Activated naive CD4-positive, alpha-beta T cell treated with anti-CD3 and anti-CD28 coated beads, Interleukin-2, amount 50 U/mL, for 16 hours (primary cell): ENCODE measurements at places on chromosomes 11 and 22.

- no peak for DNase-seq
Observed at GRCh38 chr22:38694940-38695339, 5.8 kb downstream of the JOSD1 start.

- DNase-seq: no peak
Observed at GRCh38 chr11:61706452-61707400, 26.5 kb downstream of the DAGLA start.

- DNase-seq: no peak
Observed at GRCh38 chr11:135001581-135001980, 589.5 kb upstream of the B3GAT1 start.

DNA sequence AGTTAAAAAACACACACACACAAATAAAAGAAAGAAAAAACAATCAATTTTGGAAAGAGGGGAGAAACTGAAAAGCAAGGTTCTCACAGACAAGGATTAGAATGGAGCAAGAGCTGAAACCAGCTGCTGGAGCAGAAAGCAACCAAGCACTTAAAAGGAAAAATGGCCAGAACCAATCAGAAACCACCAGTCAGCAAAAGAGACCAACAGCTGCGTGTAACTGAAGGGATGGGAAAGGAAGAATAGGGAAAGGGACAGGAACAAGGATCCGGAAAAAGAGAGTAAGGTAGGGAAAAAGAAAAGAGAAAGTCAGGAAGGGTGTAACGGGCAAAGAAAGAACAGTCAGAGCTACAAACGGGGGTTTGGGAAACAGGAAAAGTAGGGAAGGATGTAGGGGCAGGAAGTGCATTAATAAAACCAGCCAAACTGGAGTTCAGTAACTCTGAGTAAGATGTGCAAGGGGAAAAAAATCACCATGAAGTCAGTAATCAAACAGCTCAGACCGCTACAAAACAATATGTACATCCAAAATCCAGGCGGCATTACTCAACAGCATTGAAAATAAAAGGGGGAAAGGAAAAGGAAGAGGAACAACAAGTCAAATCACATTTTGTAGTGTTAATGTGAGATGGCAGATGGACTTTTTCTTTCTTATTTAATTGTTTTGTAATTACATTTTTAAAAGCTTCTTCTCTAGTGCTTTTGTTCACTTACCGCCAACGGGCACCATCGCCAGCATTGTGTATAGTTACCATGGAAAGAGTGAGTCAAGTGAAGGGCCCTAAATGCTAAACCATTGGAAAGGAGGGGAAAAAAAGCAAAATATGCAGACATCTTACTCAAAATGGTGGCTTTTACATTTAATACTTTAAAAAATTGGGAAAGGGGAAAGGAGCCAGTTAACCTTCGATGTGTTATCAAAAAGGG is 49.2 kb downstream of the APOL5 start:
- DNase-seq: no peak

DNA sequence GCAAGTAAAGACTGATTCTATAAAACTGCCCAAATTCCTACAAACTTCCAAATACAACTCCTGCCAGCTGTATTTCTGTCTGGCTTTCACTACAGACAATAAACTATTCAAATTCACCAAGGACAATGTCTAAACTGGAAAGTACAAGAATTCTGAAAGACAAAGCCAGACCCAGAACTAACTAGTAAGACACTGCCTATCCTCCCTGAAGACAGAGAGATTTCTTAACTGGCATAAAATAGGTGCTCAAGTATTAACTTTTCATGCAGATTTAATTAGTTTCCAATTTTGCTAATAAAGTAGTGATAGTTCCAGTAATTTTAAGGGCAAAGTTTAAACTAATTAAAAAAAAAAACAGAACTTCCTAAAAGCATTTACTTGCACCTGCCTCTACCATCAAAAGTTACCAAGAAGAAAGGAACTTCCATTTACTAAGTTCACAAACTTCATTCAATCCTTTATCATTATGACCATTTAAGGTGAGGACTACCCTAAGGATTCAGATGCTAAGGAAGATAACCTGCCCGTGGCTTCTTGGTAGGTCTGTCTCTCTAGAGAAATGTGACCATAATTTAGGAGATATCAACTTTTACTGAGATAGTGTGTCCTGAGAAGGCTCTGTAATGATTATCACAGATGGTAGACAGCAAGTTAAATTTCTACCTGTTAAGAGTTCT is 45.2 kb downstream of the CELF1 start:
- DNase-seq: no peak

- peak; percentile 27 for DNase-seq
Observed at GRCh38 chr22:32644252-32645100, 157.0 kb upstream of the TIMP3 start.
